ENCODE measurements at places on chromosomes 5 and 9.
A peak's percentile ranks its signal among the peaks of the same experiment; 100 is the strongest.

GRCh38 chr5:148569948-148570347 lies 84.4 kb downstream of the HTR4 start:
- no peak for DNase-seq

DNA sequence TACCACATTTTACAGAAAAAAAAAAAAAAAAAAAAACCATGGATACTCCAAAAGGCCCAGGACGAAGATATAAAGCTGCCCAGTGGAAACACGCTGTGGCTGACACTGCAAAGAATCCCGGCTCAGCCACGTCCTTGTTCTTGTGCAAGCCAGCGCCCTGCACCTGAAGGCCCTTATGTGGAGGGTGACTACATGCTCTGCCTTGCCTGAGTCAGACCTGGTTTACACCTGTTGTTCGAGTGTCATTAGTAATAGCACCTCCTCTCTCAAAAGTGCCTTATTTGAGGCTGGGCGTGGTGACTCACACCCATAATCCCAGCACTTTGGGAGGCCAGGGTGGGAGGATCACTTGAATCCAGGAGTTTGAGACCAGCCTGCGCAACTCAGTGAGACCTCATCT lies 54.3 kb upstream of the ZSWIM6 start:
- no peak for DNase-seq

- no peak for DNase-seq
Measured at GRCh38 chr9:108015690-108016089, 526.1 kb upstream of the KLF4 start.

DNA sequence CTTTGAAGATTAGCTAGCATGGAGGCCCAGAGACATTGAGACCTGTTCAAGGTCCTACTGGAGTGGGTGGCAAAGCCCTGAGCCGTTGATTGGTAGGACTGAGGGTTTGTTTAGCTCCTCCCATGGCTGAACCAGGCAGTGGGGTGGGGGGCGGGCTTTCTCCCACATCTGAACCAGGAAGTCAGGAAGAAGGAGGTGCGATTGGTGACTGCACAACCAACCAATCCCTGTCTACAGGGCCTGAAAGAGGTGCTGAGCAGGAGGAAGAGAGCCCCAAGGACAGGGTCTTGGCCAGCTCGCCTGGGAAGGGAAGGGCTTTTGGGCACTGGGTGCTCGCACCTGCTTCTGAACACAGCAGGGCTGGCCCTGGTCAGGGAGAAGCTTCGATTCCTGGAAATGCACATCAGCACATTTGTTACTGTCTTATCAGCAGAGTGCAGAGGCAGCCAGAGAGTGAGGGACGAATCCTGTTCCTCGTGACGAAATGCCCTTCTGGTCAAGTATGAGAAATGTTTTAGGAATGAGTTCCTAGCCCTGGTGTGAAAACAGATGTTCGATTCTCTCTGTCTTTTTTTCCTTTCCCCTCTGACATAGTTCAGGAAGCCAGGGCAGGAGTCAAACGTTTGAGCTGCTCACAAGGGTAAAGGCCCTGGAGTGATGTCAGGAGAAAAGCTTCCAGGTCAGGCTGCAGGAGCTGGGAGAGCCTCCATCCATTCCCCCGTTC lies 294.8 kb upstream of the KLF4 start:
- no peak for DNase-seq

DNA sequence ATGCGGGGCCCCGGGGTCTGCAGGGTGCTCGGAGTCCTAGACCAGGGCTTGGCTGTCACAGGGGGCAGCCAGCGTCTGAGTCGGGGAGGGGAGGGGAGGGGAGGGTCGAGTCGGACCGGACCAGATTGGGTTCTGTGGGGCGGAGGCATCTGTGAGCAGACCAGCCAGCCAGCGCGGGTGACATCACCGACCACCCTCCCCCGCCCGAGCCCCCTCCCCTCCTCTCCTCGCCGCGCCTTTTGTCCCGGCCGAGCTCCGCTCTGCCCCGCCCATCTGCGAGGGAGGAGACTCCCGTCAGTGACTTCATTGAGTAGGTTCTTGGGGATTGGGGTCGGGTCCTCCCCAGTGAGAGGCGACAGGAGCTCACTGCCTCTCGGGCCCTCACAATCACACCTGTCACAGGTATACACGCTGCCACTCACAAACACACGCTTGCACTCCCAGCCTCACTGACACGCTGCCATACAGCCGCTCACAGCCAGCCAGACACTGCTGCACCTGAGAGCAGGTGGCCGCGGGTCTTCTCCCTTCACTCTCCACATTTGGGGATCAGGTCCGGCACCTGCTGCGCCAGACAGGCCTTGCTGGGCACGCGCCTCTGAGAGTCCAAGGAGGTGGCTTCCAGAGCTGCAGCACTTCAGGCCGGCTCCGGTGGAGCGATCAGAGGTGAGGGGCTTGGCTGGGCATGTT lies 546 bp downstream of the DNAJB5 start:
- no peak for DNase-seq

GRCh38 chr9:131190191-131190590 lies 64.8 kb downstream of the NUP214 start:
- DNase-seq = no peak

GRCh38 chr5:67971971-67972821 lies 243.4 kb upstream of the PIK3R1 start:
- no peak for DNase-seq

DNA sequence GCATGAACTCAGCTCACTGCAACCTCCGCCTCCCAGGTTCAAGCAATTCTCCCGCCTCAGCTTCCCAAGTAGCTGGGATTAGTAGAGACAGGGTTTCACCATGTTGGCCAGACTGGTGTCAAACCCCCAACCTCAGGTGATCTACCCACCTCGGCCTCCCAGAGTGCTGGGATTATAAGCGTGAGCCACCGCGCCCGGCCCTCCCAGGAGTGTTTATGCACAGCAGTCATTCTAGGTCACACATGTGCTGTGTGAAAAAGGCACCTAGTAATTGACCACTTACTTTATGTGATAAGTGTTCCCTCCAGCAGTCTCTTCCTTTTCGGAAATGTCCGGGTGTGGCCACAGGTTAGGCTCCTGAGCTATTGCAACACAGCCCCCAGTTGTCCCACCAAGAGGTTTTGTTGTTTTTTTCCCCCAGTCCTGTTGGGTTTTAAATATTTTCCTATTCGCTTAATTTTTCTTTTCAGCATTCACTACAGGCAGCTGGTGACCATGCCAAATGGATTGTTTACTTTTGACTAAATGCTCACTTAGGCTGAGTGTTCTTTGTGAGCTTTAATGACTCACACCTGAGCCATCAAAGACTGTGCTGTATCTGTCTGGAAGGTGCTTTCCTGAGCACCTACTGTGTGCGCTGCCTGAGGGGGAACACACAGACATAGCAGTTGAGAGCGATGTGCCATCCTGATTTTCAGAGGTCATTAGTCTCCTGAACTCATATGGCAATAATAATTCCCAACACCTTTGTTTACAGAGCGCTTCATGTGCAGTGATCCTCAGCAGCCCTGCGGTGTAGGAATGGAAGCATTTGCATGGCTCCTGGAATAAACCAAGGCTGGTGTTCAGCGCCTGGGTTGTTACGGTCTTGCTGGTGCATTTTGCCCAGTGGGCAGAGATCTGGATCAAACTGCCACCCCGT lies 94.3 kb downstream of the MVB12B start:
- no peak for DNase-seq

DNA sequence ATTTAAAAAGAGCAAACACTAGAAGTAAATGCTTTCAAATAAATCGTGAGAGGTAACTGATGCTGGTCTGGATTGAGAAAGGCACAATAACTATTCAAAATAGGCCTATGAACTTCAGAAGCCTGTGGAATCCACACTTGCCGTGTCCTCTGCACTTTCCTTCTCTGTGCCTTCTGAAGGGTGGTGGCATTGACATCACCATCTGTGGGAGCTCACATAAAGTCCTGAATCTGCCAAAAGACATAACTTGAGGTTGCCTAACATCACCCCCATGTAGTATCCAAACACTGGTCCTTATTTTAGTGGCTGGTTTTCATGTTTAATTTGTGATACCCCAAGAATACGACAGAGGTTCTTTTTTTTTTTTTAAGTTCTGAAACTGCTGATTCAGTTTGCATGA lies 59.8 kb downstream of the IRF1 start:
- no peak for DNase-seq

DNA sequence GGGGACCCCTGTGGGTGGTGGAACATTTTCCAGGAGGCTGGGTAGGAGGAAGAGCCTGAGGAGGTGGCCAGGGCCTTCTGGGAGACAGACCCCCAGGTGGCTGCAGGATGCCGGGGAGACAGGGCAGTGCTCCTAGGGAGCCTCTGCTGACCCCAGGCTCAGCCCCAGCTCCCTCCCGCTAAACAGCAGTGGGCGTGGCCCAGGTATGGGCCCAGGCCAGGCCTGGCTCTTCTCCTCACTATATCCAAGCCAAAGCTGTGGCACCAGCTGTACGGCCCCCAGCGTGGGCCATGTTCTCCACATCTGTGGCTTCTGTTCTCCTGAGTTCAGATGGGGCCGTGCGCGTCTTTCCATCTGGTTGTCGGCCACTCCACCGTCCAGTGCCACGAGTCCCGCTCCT lies 58.5 kb downstream of the KCNT1 start:
- DNase-seq = no peak

- DNase-seq = peak; percentile 39
Measured at GRCh38 chr9:83334320-83334719, 203.9 kb downstream of the FRMD3 start.

DNA sequence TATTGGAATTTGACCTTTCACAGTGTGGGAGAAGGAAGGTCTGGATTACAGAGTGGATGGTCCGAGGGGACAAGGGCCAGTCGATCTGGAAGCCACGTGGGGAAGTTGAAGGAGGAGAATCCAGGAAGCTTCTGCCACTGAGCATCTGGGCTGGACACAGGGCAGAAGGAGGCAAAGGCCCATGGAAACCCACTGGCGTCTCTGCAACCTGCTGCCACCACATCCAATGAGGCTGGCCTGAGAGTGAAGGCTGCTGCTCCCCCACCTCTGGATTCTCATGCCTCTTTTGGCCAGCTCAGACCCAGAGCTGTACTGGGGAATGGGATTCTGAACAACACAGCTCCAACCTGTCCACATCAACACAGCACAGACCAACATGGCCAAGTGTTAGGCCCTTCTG lies 48.9 kb upstream of the BOD1 start:
- no peak for DNase-seq

DNA sequence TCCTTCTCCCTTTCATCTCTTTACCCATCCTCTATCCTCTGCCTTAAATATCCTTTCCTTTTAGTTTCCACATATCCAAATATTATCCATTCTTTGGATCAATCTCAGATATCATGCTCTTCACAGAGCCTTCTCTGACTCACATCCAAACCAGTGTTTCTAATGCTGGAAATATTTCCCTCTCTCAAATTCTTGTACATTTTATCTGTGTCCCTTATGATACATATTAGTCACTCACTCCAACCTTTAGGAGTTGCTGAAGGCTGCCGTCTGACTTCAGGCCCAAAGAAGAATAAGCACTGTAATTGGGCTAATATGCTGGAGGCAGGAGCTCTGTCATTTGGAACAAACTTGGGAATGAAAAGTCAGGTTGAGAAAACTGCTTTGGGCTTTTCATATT lies 156.4 kb upstream of the RUSC2 start:
- DNase-seq = no peak

DNA sequence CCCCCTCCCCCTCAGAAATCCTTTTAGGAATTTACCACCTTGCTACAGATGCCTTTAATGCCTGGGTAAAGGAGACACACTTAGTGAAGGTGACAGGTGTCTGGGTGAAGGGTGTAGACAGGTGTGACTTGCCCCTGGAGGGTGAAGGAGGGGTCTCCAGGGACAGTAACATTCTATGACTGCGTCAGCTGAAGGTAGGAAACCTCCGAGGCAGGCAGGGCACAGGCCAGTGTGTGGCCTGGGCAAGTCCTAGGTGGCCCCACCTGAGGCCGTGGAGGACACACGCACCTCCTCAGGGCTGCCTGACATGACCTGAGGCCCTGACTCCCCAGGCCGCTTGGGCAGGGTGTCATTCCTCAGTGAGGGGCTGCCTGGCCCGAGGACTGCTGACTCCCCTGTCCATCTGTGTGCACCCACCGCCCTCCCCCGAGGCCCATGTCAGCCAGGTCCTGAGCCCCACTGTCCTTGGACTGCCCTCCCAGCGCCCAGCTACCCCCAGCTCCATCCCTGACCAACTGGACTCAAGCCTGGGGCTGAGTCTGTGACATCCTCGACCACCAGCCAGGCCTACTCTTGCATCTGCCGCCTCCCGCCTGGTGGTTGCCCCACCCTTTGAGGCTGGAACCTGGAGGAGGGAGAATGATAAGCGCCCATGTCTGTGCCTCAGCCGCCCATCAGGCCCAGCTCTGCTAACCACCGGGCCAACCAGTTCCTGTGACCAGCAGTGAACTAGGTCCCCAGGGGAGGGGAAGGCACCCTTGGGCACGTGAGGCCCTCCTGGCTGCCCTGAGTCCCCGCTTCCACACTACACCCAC lies 18.4 kb downstream of the CARD19 start:
- DNase-seq = no peak

GRCh38 chr9:127540664-127541041 lies 71.4 kb upstream of the STXBP1 start:
- DNase-seq = no peak

DNA sequence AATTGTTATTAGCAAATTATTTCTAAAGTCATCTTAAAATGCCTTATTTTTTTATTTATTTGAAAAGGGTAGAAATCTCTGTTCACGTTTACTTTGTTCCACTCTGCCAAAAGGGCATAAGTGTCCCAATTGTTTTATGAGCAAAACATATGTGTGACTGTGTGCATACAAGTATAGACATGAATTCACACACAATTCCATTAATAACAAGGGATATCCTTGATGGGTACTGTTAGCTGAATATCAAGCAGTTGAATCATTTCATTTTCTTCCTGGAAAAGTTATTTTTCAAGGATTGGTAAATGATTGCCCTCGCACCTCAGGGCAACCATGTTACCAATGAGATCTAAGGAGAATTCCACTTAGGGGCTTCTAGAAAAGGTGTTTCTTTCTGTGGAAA lies 92.1 kb upstream of the TAF11L2 start:
- DNase-seq = no peak

DNA sequence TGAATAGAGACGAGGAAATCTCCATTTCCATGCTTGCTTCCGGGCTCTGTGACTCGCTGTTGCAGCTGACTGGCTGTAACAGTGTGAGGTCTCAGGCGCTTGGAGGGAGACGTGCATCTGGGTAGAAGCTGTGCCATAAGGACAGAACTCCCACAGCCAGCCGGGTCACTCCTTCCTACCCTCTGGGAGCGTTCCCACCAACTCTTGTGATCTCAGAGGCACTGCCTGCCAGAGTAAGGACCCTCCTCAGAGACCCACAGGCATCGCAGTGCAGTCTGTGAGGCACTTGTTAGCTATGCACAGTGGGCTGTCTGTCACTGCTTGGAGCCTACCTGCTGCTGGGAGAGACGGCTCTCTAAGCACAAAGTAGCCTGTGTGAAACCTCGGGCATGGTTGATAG lies 203.4 kb upstream of the SEMA6A start:
- DNase-seq = no peak

GRCh38 chr5:130034566-130035210 lies 130.4 kb downstream of the CHSY3 start:
- no peak for DNase-seq
